Fibroblast of lung (primary cell): ENCODE measurements at places on chromosomes 4 and X. TPM values are rescaled to one million over a fixed set of nuclear protein-coding genes. Genes with fewer than 3 reads are reported as not detected.

- DNase-seq = no peak
Observed at GRCh38 chrX:13515211-13515930, 54.0 kb upstream of the EGFL6 start.

DNA sequence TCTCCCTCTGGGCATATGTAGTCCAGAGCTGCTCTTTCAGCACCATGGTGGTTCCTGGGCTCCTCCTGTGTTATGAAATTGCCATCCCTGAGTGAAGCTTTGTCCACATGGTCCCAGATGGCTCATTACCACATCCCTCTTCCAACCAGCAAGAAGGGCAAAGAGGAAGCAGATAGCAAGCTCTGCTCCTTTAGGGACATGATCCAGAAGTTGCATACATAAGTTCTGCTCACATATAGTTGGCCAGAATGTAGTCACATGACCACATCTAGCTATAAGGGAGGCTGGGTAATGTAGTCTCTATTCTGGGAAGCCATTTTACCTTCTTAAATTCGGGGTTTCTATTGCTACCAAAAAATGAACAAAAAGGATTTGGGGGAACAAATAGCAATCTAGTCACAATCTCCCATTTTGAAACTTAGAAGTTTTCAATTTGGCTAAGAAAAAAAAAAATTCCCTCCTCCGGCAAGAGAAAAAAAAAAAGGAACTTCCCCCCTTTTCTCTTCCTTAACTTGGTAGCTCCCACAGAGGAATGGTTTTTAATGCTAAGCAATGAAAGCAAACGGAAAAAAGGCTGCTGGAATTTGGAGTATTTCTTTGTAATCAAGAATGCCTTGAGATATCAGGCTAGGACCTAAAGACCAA lies 88.2 kb upstream of the USP9X start:
- peak; percentile 85 for DNase-seq

The UTP3 gene
- 17.8 and 19.3 TPM in 2 replicates for total RNA-seq

DNA sequence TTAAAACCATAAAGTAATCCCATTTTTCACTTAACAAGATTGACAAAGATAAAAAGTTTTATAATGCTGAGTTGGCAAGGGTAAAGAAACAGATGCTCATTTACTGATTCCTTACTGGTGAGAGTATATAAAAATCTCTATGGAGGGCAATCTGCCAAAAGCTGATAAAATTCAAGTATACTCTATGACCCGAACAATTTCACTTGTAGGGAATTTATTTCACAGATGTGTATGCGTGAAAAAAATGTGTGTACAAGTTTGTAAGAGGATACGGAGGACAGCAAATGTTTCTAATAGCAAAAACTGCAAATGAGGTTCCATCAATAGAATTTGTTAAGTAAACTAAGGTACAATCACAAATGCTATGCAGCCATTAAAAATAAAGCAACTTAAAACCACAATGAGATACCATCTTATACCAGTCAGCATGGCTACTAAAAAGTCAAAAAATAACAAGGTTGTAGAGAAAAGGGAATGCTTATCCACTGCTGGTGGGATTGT lies 23.4 kb downstream of the DHX15 start:
- DNase-seq = peak; percentile 47

The MCF2 gene
- total RNA-seq = under 0.01 TPM in 2 replicates

GRCh38 chr4:124202099-124202498 lies 510.4 kb downstream of the ANKRD50 start:
- peak; percentile 41 for DNase-seq

GRCh38 chr4:86744570-86744969 lies 104.6 kb downstream of the SLC10A6 start:
- no peak for DNase-seq
